ENCODE measurements at places on chromosomes 6 and 20.

- no peak overlapping the region for H3K4me3 ChIP-seq
- no peaks in the 10 kb centered on the region for H3K27me3 ChIP-seq
- no peak overlapping the region for H3K27ac ChIP-seq
- H3K36me3 ChIP-seq = no peaks in the 10 kb centered on the region
- DNase-seq = no peak
These were observed 279.6 kb upstream of the JARID2 start for GRCh38 chr6:14966096-14966905.

DNA sequence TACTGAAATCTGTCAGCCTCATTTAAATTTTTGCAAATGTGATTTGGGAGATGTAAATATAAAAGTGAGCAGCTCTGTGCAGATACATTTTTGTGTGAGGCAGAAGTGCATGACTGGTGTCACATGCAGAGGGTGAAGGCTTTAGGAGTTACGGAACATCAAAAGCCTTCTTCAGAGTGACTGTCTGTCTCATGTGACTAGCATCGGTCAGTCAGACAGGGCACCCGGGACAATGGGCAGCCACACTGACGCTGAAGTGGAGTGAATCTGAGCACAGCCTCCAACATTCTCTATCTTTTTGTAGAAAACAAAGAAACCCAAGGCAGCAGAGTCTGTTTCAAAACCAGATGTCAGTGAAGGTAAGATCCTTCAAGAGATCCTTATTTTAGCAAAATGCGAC is 7.9 kb upstream of the FAM209A start:
- H3K36me3 ChIP-seq = peaks cover 5% of the 10 kb centered on the region
- DNase-seq = no peak
- H3K4me1 ChIP-seq = no peaks in the 10 kb centered on the region
- H3K4me3 ChIP-seq = no peak overlapping the region
- H3K27me3 ChIP-seq = no peaks in the 10 kb centered on the region

DNA sequence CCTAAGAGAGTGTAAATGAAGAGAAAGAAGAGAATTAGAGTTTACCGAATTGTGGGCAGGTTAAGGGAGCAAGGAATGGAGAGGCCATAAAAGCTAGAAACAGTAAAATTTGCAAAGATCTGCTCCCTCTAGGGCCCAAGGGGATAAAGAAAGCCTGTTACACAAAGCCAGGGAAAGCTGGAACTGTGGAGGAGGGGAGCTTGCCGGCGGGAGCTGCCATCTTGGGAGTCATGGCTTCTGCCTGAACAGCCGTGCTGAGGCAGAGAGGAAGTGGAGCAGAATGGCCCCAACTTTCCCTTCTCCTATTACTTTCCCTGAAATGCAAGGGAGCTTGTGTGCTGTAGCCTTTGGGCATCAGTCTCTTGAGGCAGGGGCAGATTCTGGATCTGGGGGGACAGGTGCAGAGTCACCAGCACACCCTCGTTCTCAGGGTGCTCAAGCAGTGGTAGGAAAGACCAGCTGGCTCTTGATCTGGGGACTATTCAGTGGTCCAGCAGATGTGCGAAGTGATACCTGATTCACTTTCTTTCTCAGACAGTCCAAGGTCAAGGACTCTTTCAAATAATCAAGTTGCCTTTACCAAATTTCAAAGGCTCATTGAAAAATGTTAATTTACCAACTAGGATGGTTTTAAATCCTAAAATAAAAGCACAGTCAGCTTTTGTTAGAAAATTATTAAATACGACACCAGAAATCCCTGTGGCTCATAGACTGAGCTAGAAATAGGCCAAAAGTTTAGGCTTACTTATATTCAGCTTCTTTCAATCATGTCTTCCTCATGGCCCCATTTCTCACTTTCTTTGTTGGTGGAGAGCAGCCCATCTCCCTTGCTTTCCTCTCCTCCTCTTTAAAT is 25.7 kb downstream of the LAMA4 start:
- H3K27ac ChIP-seq = no peak overlapping the region
- H3K4me3 ChIP-seq = no peak overlapping the region
- H3K27me3 ChIP-seq = no peaks in the 10 kb centered on the region

DNA sequence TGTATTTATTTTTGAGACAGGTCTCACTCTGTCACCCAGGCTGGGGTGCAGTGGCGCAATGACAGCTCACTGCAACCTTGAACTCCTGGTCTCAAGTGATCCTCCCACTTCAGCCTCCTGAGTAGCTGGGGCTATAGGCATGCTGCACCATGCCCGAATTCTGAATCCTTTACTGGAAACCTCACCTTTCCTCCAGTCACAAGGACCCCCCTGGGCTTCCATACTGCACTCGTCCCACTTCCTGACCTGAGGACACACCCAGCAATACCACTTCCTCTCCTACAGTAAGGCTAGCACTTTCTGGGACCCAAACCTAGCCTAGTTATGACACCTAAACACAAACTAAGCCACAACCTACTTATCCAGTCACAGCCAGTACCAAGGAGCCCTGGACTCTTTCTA is 68.2 kb downstream of the FAM217A start:
- H3K4me1 ChIP-seq = no peaks in the 10 kb centered on the region
- H3K27me3 ChIP-seq = no peaks in the 10 kb centered on the region
- no peak overlapping the region for H3K4me3 ChIP-seq
- H3K36me3 ChIP-seq = no peaks in the 10 kb centered on the region

- no peaks in the 10 kb centered on the region for H3K4me1 ChIP-seq
- H3K36me3 ChIP-seq = no peaks in the 10 kb centered on the region
- no peaks in the 10 kb centered on the region for H3K27me3 ChIP-seq
- no peak overlapping the region for H3K27ac ChIP-seq
These were observed 122.6 kb upstream of the MCHR2 start for GRCh38 chr6:100116411-100117194.

DNA sequence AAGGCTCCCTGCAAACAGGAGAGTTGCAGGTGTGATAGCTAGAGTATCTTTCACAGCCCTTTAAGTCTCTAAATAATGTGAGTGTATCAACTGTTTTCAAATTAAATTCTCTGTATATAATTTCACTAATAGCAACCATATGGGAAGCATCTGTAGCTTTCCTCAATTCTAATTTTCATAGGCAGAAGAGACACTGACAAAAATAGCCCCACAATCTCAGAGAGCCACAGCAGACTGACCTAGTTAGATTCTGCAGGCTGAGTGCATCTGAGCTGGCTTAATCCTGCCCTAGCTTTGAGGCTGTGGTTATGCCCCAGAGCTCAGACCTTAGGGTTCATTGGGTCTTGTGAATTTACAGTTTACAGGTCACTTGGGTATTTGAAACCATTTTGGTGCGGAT is 63.9 kb downstream of the MAP7 start:
- H3K27me3 ChIP-seq = no peaks in the 10 kb centered on the region
- H3K4me1 ChIP-seq = no peaks in the 10 kb centered on the region
- no peak overlapping the region for H3K4me3 ChIP-seq
- DNase-seq = no peak

GRCh38 chr20:20814685-20815084 is 102.2 kb upstream of the RALGAPA2 start:
- no peaks in the 10 kb centered on the region for H3K4me1 ChIP-seq
- no peaks in the 10 kb centered on the region for H3K36me3 ChIP-seq
- no peak overlapping the region for H3K27ac ChIP-seq
- no peak overlapping the region for H3K4me3 ChIP-seq
- H3K27me3 ChIP-seq = peaks cover 2% of the 10 kb centered on the region

DNA sequence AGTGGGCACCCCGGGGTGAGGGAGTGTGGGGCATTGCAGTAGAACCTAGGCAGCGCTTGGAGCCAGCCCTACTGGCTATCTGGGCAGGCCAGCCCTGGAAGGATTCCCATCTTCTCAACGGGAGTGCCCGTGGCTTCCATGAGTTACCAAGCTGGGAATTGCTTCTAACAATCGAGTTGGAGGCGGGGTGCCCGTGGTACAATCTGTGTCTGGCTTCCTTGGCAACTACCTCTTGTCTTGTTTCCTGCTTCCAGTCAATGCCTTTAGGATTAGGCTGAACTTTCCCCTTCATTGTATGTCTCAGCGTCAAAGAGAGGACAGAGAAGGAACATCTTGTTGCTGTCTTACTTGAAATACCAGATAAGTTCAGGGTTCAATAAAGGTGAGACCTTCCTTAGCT is 33.3 kb downstream of the PPP1R14C start:
- H3K27me3 ChIP-seq = no peaks in the 10 kb centered on the region
- H3K4me1 ChIP-seq = no peaks in the 10 kb centered on the region
- H3K27ac ChIP-seq = no peak overlapping the region
- no peak for DNase-seq
- H3K36me3 ChIP-seq = no peaks in the 10 kb centered on the region

DNA sequence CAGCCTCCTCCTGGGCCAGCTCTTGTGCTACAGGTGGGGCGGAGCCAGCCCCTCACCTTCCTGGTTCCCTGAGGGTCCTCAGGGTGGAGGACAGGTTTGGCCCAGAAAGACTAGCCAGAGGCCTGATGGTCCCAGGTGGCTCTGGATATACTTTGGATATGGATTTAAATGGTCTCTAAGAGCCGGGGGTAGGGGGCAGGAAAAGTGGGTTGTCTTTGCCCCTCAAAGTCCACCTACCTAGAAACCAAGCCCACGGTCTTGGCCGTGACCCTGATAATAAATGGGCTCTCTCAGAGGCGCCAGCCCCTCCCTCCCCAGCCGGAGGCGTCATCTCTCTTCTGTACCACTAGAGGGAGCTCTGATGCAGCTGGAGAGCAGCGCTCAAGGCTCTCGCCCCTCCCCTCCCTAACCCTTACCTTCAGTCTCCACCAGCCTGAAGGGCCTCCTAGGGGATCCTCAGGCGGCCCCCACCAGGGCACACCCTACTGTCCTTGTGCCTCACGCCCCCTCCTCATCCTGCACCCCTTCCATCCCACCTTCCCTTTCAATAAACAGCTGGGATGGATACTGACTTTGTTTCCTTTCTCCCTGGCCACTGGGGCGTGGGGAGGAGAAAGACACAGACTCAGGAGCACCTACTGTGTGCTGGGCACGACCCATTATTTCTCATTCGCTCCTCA is 7.5 kb downstream of the NRSN2 start:
- peak; percentile 89 for DNase-seq
- no peaks in the 10 kb centered on the region for H3K4me1 ChIP-seq
- no peaks in the 10 kb centered on the region for H3K27me3 ChIP-seq

DNA sequence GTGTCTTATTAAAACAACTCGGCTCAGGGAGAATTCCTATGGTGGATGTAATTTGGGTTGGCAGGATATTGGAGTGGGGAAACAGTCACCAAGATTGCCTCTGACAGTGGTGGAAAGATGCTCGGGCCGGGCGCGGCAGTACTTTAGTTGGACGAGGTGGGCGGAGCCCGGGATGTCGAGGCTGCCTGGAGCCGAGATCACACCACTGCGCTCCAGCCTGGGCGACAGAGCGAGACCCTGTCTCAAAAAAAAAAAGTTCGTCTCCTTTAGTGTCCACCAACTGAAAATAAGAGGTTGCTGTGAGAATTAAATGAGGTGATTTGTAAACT is 621 bp downstream of the NOL7 start:
- H3K27me3 ChIP-seq = no peaks in the 10 kb centered on the region
- H3K36me3 ChIP-seq = no peaks in the 10 kb centered on the region
- H3K27ac ChIP-seq = peak overlapping the region; percentile 78
- H3K4me1 ChIP-seq = no peaks in the 10 kb centered on the region

DNA sequence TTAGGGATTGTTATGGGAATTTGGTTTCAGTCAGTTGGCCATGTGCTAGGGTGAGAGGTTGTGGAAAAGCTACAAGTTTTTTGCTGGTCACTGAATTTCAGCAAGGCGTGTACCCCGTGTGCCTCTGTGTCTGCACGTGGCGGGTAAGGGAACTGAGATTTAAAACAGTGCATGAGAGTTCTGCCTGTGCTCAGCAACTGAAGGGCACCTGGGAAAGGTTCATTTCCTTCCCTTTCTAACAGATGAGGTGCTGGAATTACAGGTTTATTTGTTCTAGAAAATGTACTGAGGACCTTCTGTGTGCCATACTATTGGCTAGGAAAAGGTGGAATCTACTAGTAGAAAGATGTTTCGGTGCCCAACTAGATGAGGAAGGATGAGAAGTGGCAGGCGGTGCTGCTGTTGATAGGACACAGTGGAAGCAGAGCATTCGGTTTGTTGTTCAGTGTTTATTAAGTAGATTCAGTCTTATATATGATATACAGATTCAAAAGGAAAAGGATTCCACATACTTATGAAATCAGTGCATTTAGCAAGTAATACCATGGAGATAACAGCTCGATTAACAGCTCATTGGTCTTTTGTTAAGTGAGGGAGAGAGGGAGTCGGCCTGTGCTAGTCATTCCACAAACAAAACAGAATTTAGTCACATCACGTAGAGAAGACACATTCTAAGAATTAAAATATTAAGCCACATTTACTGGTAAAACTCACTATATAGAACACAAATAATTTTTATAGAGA is 84.7 kb downstream of the ASXL1 start:
- no peaks in the 10 kb centered on the region for H3K27me3 ChIP-seq
- H3K27ac ChIP-seq = no peak overlapping the region
- no peak overlapping the region for H3K4me3 ChIP-seq
- DNase-seq = no peak
- H3K4me1 ChIP-seq = no peaks in the 10 kb centered on the region
- peaks cover 5% of the 10 kb centered on the region for H3K36me3 ChIP-seq

DNA sequence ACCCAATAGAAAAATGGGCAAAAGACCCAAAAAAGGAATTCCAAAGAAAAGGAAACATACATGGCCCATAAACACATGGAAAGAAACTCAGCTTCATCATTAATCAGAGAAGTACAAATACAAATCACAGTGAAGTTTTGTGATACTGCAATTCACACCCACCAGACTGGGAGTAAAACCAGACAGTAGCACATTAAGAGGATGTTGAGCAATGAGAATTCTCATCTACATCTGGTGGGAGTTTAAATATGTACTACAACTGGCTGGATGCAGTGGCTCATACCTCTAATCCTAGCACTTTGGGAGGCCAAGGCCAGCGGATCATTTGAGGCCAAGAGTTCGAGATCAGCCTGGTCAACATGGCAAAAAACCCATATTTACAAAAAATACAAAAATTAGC is 125.7 kb upstream of the PHACTR1 start:
- no peak overlapping the region for H3K27ac ChIP-seq
- H3K4me3 ChIP-seq = no peak overlapping the region
- no peaks in the 10 kb centered on the region for H3K4me1 ChIP-seq
- no peaks in the 10 kb centered on the region for H3K36me3 ChIP-seq

DNA sequence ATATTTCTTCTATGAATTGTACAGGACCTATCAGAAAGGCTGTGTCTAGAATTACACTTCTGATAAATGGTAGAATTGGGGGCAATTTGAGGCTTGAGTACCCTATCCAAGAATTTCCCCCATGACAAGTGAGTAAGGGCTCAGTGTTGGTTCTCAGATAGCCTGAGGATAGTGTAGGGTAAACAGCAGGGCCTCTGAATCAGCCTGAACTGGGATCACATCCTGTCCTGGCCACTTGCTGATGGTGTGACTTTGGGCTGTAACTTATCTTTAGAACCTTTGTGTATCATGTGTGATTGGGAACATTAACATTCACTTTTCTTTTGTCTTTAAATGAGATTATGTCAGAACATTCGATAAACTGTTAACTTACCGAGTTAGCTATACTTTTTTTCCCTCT is 151.0 kb downstream of the CLIC5 start:
- H3K27ac ChIP-seq = no peak overlapping the region
- H3K4me3 ChIP-seq = no peak overlapping the region
- H3K36me3 ChIP-seq = no peaks in the 10 kb centered on the region
- no peaks in the 10 kb centered on the region for H3K4me1 ChIP-seq
- H3K27me3 ChIP-seq = peaks cover 3% of the 10 kb centered on the region

GRCh38 chr20:18985551-18985950 is 172.0 kb downstream of the SCP2D1 start:
- DNase-seq = no peak
- no peak overlapping the region for H3K4me3 ChIP-seq
- no peaks in the 10 kb centered on the region for H3K36me3 ChIP-seq
- H3K27ac ChIP-seq = no peak overlapping the region

GRCh38 chr6:14353798-14354197 is 236.2 kb downstream of the CD83 start:
- H3K36me3 ChIP-seq = no peaks in the 10 kb centered on the region
- DNase-seq = no peak
- no peak overlapping the region for H3K27ac ChIP-seq
- H3K4me1 ChIP-seq = no peaks in the 10 kb centered on the region
- no peak overlapping the region for H3K4me3 ChIP-seq

All from aorta (tissue), 5 donors.